AG04450 (cell line): ENCODE measurements at places on chromosomes 1 and 21. TPM values are rescaled to one million over a fixed set of nuclear protein-coding genes. Genes with fewer than 3 reads are reported as not detected.
A peak's percentile ranks its signal among the peaks of the same experiment; 100 is the strongest.

DNA sequence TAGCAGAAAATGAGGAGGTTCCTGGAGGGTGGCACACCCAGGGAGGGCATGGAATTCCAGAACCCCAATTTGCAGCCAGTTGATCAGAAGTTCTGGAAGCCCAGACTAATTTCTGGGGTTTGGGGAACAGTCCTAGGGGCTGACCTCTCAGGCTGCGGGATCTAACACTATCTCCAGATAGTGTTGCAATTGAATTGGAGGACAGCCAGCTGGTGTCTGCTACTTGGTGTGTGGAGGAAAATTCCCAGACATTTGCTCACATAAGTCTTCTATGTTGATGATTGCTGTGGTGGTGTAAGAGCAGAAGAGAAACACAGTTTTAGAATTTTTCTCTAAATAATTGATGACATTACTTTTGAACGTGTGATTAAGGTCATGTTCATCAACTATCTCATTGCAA is 154.3 kb upstream of the RNPC3 start:
- DNase-seq, result no peak

DNA sequence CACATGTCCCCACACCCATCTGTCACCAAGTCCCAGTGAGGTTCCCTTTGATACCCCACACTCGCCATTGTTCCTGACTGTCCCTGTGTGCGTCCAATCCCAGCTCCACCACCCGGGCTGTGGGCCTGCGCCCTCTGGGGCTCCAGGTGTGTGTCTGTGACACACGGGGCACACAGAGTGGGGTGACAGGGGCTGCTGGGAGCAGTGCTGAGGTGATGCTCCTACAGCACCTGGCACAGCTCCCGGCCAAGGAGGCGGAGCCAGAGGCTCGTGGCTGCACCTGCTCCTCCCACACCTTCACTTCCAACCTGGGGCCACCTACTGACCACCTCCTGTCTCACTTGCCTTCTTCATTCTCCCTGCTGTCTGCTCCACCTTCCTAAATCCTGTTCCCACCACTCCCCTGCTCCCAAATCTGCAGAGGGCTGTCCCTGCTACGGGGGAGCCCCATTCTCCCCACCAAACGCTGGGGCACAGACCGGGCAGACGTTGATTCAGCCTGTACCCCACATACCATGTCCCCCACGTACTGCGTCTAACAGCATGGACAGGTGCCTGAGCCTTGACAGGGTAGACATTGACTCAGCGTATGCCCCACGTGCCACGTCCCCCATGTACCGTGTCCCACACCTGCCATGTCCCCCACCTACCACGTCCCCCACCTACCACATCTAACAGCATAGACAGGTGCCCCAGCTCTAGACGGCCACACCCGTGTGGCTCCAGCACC is 16.4 kb downstream of the WDR4 start:
- no peak for DNase-seq

- peak; percentile 68 for DNase-seq
These were observed 11.4 kb upstream of the CCN1 start for GRCh38 chr1:85569122-85569521.

DNA sequence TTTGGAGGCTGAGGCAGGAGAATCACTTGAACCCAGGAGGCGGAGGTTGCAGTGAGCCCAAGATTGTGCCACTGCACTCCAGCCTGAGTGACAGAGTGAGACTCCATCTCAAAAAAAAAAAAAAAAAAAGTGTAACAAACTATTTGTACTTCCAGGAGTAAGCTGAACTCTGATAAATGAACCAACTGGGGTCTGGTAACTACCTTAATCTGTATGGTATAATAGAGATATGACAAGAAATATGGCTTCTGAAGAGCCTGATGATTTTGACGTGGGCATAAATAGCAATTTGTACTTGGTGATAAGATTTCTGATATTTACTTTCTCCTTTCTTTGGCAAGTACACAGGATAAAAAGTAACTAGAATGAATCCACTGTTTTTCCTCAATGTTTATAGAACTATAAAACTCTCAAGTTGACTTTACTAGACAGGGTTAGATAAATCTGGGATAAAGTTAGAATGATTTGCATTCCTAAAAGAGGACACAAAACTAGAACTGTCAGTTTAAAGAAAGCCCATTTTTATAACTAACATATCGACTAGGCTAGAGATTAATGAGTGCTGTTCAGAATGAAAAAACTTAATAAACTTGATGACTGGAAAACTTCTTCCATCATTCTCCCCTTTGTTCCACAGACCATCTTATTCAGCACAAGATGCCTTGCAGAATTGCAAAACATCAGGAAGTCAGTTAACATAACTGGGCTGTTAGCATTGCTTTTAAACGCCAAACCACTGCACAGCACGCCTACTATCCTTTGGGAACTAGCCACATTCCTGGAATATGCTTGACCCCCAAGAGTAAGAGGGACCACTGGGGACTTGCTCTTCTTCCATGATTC is 51.5 kb upstream of the EDARADD start:
- no peak for DNase-seq

GRCh38 chr1:119953266-119953998 is 57.1 kb upstream of the ADAM30 start:
- no peak for DNase-seq

- no peak for DNase-seq
These were observed 28.1 kb upstream of the C1QA start for GRCh38 chr1:22608361-22608760.

DNA sequence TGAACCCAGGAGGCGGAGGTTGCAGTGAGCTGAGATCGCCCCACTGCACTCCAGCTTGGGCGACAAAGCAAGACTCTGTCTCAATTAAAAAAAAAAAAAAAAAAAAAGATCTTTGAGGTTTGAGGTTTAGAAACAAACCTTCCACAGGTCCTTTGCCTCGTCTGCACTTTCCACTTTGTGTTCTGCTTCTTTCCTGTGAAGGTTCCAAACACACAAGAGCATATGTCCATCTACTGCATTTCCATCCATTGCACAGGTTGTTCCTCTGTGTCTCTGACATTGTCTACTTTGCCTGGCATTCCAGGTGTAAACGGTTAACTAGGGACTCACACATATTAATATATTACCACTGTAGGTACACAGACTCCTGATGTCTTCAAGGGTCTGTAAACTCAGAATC is 40.1 kb downstream of the DSTYK start:
- DNase-seq, result no peak

- DNase-seq, result no peak
These were observed 3.7 kb upstream of the SARS1 start for GRCh38 chr1:109210058-109210457.

DNA sequence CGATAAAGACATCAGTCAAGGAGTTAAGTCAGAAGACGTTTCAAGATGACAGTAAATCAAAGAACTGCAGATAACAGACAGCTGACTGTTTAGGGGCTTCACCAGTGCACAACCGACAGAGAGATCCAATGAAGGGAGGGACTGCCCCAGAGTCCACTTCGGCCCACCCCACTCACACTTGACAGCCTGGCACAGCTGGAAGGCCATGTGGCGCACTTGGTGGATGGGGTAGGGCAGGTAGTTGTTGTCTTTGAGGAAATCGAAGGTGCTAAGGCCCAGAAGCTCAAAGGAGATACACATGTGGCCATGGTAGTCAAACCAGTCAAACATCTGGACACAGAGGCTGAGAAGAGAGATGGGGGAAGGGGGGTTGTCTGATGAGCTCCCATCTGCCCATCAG is 4.4 kb upstream of the SCAMP3 start:
- DNase-seq, result no peak

DNA sequence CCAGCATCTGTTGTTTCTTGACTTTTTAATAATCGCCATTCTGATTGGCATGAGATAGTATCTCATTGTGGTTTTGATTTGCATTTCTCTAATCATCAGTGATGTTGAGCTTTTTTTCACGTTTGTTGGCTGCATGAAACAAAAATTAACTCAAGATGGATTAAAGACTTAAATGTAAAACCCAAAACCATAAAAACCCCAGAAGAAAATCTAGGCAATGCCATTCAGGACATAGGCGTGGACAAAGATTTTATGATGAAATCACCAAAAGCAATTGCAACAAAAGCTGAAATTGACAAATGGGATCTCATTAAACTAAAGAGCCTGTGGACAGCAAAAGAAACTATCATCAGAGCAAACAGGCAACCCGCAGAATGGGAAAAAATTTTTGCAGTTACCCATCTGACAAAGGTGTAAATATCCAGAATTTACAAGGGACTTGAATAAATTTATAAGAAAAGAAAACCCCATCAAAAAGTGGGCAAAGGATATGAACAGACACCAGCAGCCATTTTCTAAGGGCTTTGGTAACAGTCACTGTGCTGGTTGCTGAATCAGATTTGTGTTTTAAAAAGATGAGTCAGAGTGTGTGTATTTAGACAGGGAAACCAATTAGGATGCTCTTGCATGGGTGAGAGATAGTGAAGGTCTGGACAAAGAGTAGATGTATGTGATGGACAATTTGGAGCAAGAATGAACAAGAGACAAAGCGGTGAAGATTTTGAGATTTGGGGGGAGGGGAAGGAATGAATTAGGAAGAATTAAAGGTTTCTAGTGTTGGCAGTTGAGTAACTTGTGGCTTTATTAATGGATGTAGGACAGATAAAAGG is 110.7 kb downstream of the RYR2 start:
- DNase-seq, result no peak

DNA sequence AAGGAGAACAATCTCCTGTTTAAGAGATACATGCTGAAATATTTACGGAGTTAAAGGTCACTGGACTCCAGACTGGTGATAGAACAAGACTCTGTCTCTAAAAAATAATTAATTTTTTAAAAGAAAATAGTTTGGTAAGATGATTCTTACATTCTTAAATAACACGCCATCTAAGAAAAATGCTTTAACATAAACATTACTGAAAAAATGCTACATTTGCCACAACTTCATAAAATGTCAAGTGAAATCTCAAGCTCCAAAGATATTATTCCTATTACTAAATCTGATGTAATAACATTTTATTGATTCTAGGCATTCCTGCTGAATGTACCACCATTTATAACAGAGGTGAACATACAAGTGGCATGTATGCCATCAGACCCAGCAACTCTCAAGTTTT is 4.1 kb downstream of the ANGPTL3 start:
- peak; percentile 11 for DNase-seq

- no peak for DNase-seq
These were observed 73.4 kb upstream of the PROX1 start for GRCh38 chr1:213914392-213914791.

GRCh38 chr1:18800258-18800657 is 59.2 kb downstream of the TAS1R2 start:
- no peak for DNase-seq

DNA sequence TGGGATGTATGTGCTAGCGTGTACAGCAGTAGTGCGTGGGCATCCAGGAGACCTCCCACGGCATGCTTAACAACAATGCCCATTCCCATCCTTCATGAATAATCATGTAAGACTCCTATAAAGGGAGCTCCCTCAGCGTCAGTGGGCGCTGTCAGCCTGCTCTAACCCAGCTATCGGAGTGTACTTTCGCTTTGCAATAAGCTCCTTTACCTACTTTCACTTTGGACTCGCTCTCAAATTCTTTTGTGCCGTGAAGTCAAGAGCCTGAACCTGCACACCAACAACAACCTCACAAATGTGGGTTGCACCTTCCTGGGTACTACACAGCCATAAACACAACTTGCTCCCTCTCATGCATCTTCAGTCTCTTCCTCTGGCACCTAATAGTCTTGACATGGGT is 114.8 kb upstream of the PAXBP1 start:
- DNase-seq, result no peak

- no peak for DNase-seq
These were observed 10.0 kb upstream of the CDA start for GRCh38 chr1:20578721-20579395.

GRCh38 chr1:5965586-5966131 is 26.6 kb downstream of the NPHP4 start:
- DNase-seq, result no peak

GRCh38 chr1:181181792-181182585 is 93.5 kb downstream of the IER5 start:
- no peak for DNase-seq

GRCh38 chr1:112506731-112507130 is 2.0 kb upstream of the WNT2B start:
- DNase-seq, result no peak

DNA sequence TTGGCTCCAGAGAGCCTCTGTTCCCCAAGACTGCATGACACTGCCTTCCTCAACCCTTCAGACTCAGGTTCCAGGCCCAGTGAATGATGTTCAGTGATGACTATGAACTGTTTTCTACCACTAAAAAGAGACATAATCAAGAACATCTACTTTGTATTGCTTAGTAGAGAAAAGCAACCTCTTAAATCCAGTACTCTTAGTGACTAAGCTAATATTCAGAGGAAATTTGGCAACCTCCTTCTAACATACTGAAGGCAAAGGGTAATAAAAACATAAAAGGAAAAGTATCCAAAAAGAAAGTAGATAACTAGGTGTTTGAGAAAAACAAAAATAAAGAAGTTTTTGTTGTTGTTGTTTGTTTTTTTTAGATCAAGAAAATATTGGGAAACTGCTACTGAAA is 153.3 kb upstream of the RUNX1 start:
- no peak for DNase-seq

- DNase-seq, result peak; percentile 56
These were observed 75.1 kb upstream of the SIPA1L2 start for GRCh38 chr1:232704694-232705680.

DNA sequence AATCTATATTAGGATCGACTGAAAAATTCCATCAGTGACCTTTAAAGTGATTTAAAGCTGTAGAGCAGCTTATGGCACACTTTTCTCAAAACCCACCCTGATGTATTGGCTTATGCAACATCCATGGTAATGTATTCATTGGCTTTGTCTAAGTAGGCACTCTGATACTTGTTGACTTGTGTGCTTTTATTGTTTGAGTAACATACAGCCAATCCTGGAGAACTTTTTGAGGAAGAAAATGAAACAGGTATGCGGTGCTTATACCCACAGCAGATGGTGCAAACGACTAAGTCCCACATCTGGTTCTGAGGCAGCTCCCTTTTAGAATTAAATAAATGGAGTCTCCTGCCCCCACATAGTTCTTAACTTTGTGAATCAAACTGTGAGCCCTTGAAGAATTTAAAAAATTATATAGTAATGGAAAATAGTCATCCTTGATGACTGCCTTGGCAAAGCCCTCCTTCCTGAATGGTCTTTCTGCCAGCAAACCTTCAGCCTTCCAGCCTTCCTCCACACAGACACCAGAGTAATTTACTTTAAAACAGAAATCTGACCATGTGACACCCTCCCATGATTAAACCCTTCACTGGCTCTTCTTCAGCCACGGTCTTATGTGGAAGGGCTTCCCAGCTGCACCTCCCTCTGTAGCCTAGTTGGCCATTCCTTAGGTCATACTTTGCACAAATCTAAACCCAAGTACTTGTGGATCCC is 116.0 kb downstream of the BCAR3 start:
- DNase-seq, result peak; percentile 18

GRCh38 chr1:186014370-186015037 is 280.3 kb downstream of the HMCN1 start:
- no peak for DNase-seq

DNA sequence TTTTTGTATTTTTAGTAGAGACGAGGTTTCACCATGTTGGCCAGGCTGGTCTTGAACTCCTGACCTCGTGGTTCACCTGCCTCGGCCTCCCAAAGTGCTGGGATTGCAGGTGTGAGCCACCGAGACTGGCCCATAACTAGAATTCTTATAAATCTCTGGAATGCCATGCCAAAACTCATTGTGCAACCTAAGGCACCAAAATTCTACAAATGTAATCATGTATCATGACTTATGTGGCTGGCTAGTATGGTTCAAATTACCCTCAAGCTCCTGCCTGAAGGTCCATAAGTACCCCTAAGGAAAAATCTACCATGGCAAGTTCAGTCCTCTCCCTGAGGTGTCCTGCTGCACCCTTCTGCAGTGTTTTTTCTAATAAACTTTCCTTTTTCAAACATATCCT is 63.8 kb upstream of the CSF1 start:
- DNase-seq, result no peak

The LRRC3 gene
- 0.10 and 0.14 TPM in 2 replicates for polyA plus RNA-seq

The DISP3 gene
- 0.02 and 0.05 TPM in 2 replicates for polyA plus RNA-seq

The PRUNE1 gene
- 18.3 and 21.7 TPM in 2 replicates for polyA plus RNA-seq

The SIK1 gene
- 1.3 and 1.4 TPM in 2 replicates for polyA plus RNA-seq

The GABPB2 gene
- polyA plus RNA-seq, result 9.8 and 10.0 TPM in 2 replicates
